ENCODE measurements at places on chromosomes 2 and 18.

GRCh38 chr2:100745604-100746003, 74.3 kb upstream of the NPAS2 start:
- DNase-seq = no peak

DNA sequence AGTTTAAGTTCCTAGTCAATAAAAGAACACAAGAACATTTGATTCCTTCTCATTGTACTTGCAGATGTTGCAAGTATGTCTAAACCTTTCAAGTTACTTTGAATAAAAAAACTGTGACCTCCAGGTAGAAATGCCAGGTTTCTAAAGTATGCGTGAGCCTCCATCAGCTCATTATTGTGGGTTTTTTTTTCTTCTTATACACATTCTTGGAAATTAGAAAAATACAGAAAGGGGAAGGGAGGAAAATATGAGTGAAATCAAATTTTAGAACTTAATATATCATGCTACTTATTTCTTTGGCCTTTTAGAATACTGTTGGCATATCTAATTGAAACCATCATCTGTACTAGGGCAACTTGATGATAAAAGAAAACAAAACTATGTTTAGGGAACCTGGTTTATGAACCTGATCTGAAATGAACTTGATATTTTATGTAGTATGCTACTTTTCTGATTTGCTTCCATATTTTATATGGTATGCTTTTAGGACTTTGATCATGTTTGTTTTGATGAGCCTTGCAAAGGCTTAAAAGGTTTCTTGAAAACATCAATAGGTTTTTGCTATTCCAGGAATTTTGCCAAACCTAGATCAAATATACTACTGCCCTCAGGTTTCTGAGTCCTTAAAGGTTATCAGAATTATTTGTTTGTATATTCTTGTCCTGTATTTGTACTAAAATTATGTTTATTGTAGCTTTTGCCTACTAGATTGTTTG, 130.7 kb upstream of the MAP3K20 start:
- DNase-seq = no peak

- DNase-seq = no peak
Observed at GRCh38 chr2:147045113-147045512, 799.7 kb upstream of the ACVR2A start.

- no peak for DNase-seq
Observed at GRCh38 chr2:99662761-99663341, 173.0 kb upstream of the REV1 start.

GRCh38 chr2:9832586-9832985, 10.7 kb upstream of the TAF1B start:
- no peak for DNase-seq

DNA sequence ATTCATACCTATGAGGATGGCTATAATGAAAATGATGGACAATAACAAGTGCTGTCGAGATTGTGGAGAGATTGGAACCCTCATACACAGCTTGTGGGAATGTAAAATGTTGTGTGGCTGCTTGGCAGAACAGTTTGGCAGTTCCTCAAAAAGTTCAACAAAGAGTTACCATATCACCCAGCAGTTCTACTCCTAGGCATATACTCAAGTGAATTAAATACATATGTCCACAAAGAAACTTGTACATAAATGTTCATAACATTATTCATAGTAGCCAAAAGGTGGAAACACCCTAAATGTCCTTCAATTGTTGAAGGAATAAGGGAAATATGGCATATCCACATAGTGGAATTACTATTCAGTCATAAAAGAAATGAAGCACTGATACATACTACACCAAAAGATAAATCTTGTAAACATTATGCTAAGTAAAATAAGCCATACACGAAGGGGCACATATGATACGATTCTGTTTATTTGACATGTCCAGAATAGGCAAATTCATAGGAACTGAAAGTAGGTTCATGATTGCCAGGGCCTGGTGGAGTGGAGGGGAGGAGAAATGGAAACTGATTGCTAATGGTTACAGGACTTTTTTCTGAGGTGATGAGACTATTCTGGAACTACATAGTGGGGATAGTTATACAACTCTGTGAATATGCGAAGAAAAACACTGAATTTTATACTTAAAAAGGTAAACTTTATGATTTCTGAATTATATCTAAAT, 92.1 kb downstream of the ADAM23 start:
- no peak for DNase-seq

GRCh38 chr18:55115606-55116005, 156.3 kb upstream of the CCDC68 start:
- DNase-seq = no peak

DNA sequence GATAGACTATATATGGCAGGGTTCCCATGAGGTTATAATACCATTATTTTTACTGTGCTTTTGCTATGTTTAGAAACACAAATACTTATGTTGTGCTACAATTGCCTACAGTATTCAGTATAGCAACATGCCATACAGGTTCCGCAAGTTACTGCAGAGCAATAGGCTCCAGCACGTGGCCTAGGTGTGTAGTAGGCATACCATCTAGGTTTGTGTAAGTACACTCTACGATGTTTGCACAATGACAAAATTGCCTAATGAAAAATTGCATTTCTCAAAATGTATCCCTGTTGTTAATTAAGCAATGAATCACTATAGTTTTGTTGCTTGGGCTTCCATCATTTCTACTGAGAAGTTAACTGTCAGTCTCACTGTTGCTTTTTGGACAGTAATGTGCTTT, 9.8 kb downstream of the CD302 start:
- DNase-seq = peak; percentile 18

DNA sequence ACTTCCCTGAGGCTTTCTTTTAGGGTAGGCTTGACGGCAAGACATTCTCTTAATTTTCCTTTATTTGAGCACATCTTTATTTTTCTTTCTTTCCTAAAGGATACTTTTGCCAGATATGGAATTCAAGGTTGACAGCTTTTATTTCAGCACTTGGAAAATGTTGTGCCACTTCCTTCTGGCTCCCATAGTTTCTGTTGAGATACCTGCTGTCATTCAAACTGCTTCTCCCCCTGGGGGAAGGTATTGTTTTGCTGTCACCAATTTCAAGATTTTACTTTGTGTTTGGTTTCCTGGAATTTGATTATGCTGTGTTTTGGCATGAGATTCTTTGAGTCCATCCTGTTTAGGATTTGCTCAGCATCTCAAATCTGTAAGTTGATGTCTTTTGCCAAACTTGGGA, 39.1 kb upstream of the TWIST2 start:
- no peak for DNase-seq

DNA sequence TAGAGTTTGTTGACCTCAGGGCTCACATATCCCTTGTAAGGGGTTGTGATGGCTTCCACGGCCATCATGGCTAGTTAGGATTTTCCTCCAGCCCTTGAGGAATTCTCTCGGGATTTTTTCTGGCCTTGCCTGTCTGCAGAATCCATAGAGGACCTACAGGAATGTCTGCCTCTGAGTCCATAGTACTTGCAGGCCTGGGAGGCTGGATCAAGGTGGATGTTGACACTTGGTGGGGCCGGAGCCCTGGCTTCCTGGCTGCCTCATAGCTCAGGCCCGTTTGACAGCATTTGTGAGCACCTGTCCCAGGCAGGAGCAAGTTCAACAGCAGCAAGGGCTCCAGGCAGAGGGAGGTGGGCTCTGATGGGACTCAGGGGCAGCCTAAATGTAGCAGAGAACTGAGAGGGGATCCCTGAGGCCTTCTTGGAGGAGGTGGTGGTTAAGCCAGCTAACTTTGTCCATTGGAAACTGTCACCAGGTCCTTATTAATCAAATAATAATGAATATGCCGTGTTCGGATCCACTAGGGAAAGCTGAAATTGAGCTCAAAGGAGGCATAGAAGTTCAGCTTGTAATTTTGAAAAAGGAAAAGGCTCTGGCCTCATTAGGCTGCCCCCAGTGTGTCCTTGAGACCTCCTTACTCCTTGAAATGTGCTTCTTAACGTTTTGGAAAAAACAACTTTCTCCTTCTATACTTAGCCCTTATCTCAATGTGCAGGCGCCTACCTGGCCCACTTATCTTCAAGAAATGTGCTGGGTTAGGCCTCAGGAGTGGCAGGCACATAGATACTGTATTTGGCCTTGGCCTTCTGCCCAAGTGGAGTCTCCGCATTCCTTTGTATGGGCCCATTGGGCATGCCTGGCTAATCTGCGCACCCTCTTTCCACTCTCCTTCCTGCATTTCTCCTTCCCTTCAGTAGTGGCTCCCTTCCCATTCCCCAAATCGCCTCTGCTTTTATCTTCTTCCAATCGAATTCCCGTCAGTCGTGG, 66.9 kb downstream of the HPCAL1 start:
- DNase-seq = no peak

DNA sequence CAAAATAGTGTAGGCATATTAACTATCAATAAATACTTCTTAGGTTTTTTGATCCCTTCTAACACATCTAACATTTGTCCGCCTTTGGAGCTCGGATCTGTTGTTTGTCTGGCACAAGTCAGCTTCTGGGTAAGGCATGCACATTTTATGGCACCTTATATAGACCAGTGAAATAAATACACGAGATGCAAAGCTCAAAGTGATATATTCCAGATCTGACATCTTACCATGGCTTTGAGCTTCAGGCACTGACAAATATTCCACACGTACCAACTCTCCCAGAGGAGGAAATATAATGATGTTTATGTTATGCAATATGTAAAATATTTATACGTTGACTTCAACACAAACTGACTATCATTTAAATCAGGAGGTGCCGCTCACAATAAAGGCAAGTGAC, 430.1 kb upstream of the SMIM21 start:
- DNase-seq = no peak

DNA sequence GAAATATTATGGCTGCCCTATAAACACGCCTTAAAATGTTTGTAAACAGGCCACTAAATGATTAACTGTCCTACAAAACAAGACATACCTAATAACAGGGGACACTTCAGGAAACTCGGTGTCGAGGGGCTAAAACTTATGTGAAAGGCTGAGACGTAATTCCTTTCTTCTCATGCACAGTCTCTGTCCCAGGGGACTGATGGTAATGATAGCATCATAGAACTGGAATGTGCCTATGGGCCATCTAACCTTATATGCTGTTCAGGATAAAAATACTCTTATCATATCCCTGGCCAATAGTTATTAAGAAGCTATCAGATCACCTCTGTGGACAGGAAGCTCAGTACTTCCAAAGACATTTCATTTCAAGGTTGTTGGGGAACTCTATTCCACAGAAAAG, 252.6 kb upstream of the RASGRP3 start:
- no peak for DNase-seq

- no peak for DNase-seq
Observed at GRCh38 chr2:37852585-37853014, 72.5 kb upstream of the RMDN2 start.

DNA sequence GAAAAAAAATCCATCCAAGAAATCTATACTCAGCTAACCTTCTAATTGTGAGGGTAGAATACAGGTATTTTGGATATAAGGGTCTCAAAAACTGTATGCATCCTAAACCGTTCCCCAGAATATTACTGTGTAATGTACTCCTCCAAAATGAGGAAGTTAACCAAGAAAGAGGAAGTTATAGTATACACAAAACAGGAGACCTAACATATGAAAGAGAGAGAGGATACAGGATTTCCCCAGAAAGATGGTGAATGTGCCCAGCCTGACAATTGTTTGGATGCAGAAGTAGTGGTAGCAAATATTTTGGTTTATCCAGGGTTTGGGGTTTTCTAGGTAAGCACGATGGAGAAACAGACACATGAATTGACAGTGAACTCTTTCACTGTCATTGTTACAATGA, 50.6 kb downstream of the GALNT3 start:
- no peak for DNase-seq

DNA sequence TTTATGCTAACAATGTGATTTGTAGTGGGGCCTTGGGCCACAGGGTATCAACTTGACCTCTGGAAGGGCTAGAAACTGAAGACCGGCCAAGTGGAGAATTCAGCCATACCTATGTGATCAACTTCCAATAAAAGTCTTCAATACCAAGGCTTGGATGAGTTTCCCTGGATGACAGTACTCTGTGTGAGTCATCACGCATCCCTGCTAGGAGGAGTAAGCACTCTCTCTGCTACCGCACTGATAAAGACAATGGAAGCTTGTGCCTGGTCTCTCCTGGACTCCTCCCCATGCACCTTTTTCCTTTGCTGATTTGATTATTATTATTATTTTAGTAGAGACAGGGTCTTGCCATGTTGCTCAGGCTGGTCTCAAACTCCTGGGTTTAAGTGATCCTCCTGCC, 58.1 kb downstream of the SKA1 start:
- no peak for DNase-seq

- peak; percentile 55 for DNase-seq
Observed at GRCh38 chr2:204012072-204012653, 75.6 kb downstream of the ICOS start.

DNA sequence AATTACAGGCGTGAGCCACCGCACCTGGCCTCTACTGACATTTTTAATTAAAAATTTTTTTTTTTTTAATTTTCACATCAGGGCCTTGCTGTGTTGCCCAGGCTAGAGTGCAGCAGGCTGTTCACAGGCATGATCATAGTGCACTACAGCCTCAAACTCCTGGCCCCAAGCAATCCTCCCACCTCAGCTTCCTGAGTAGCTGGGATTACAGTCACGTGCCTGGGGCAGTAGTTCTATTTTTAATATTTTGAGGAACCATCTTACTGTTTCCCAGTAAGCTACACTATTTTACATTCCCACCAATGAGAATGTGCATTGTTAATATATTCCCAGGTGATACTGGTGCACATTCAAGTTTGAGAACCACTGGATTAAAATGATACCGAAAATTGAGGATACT, 92.7 kb downstream of the WDSUB1 start:
- no peak for DNase-seq

GRCh38 chr2:50987616-50988313, 44.2 kb downstream of the NRXN1 start:
- DNase-seq = no peak

- DNase-seq = no peak
Observed at GRCh38 chr2:161416708-161417437, 776 bp downstream of the TBR1 start.

DNA sequence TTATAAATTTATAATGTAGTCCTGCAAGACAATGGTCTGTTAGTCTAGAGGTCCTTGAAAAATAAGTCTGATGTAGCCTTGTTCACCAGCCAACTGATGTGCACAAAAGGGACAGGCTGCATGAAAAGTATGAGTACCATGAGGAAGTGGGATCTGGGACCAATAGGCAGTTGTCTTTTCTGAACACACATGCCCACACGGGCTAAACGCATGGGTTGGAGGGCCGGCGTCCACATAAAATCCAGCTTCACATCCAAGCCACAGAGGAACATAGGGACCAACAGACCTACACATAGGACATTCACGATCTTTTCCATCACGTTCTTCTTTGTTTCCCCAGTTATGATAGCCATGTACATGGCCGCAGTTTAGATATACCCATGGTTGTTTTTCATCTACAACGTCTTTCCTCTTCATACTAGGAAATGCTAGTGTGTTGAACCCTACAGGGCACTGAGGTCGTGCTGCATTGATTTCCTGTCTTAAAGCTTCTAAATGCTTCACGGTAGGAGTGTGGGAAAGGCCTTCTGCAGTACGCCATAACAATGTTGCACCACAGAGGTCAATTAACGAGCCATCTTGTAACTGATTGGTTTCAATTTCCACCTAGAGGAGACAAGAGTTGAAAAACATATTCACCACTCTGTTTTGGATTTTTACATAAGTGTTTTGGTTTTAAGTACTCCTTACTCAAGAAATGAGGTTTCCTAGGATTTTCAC, 49.4 kb downstream of the PELI1 start:
- DNase-seq = no peak
